ENCODE measurements at places on chromosomes 16 and 17.

DNA sequence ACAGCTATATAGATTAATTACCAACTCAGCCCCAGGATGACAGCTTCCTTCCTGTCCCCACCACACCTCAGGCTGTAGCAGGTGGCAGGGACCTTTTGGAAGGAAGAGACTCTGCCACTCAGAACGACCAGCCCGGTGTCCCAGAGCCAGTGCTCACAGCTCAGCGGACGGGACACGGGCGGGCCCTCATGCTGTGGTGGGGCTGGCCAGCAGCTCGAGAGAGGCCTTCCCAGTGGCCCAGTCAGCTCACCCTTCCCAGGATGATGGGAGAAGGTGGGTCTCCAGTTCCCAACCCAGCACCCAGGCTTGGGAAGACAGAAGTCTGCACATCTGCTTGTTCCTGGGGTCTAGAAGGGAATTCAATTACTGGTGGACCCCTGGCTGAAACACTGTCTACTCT, 10.5 kb downstream of the NUDT16L1 start:
- DNase-seq, result no peak

DNA sequence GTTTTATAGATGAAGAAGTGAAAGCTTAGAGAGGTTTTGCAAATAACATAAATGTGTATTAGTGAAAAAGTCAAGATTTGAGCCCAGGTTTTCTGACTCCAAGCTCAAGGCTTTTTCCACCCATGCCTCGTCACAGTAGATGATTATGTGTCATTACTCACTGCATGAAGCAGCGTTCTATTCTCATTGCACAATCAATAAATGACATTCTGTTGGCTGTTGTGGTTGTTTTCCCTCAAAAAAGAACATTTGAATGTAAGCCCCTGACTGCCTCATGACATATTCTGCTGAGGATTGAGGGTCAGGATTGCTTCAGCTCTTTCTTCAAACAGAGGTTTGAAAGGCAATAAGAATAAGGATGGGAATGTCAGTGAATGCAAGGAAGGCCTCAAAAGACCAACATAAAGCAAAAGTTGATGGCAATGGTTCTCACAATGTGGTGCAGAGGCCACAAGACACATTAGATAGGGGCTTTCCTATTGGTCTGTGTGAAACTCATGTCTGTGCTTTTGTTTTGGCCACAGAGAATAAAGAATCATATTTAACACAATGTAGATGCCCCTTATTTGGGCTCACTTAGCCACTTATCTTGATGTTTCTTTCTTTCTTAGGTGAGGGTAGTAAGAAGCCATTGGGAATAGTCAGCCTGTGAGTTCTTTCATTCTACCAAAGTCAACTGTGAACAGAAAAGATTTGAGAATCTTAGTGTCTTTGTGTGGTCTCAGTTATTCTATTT, 5.4 kb upstream of the MMD start:
- DNase-seq, result peak; percentile 81

- no peak for DNase-seq
Observed at GRCh38 chr17:50834429-50835300, 721 bp upstream of the WFIKKN2 start.

GRCh38 chr17:68861602-68862001, 93.6 kb downstream of the ABCA8 start:
- no peak for DNase-seq

DNA sequence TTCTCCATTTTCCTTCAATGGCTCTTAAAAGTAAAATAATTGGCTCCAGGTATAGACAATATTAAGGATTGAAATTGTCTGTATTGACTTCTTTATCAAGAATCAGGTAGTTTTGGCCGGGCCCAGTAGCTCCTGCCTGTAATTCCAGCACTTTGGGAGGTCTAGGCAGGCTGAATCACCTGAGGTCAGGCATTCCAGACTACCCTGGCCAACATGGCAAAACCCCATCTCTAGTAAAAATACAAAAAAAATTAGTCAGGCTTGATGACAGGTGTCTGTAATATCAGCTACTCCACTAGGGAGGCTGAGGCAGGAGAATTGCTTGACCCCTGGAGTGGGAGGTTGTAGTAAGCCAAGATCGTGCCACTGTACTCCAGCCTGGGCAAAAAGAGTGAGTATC, 1008.5 kb upstream of the EEF2KMT start:
- no peak for DNase-seq
